ENCODE measurements at places on chromosomes 2 and 18.

DNA sequence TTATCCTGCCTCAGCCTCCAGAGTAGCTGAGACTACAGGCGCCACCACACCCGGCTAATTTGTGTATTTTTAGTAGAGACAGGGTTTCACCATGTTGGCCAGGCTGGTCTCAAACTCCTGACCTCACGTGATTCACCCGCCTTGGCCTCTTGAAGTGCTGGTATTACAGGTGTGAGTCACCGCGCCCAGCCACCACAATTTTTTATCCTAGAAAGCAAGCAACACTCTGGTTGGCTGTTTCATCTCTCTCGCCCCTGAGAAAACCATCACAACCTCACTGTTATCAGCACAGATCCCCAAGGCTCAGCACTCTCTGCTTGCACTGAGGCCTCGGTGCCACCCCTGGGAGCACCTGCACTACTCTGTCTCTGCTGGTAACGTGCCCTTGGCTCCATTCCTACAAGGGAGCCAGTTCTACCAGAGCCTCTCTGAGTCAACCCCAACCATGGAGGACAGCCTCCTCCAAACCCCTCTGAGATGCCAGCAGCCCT, 134.8 kb upstream of the AGAP1 start:
- no peak for DNase-seq

DNA sequence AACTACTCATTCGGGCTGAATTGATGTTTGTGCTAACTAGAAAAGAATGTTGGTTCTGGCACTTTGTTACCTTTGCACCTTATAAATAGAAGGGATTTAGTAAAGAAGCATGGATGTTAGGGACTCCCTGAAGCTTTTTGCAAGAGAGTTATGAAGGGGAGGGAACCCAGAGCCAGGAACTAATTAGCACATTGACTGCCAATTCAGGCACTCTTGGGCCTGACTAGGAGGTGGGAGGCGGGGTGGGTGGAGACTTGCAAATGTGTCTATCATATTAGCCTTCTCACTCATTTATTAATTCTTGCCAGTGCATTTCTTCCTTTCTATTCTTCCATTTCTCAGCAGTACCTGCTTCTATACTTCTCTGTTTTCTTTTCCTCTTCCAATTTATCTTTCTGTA, 1022.4 kb downstream of the TMEM182 start:
- no peak for DNase-seq

GRCh38 chr2:160491911-160492371, 1.7 kb downstream of the RBMS1 start:
- DNase-seq = no peak

- no peak for DNase-seq
Measured at GRCh38 chr18:51655327-51655698, 457.8 kb upstream of the MEX3C start.

DNA sequence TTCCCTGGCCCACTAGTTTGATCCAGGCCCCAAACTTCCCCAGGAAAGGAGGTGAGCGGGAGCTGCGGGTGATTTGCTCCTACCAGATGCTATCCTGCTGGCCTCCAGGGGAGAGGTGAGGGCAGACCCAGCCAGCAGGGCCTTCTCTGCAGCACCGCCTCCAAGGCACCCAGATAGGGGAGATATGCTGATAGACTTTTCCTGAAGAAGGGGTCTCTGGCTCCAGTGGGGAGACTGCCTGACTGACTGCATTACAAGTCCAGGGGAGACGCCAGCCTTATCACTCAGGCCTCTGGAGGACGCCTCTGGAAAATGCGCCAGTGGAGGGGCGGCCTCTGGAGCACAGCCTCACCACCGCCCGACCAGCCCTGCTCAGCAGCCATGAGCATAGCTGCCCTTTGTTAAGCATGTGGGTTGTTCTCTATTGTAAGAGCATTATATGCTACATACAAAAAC, 60.6 kb upstream of the SMAD7 start:
- DNase-seq = no peak

DNA sequence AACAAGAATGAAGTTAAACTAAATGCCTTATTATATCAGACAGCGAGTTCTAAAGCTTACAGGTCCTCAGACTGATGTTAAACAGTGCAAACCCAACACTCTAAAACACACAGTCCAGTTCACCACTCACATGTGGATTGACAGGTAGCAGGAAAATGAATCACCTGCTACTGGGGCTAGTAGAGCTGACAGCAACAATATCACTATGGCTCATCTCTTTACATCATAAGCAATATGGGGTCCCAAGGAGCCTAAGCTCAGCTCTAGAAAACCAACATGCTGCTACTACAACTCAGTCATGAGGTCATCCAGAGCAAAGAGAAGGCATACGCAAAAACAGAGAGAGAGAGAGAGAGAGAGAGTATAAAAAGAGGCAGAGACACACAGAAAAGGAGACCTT, 145.4 kb downstream of the NBAS start:
- DNase-seq = no peak

GRCh38 chr2:200155652-200156051, 150.8 kb upstream of the SPATS2L start:
- no peak for DNase-seq

DNA sequence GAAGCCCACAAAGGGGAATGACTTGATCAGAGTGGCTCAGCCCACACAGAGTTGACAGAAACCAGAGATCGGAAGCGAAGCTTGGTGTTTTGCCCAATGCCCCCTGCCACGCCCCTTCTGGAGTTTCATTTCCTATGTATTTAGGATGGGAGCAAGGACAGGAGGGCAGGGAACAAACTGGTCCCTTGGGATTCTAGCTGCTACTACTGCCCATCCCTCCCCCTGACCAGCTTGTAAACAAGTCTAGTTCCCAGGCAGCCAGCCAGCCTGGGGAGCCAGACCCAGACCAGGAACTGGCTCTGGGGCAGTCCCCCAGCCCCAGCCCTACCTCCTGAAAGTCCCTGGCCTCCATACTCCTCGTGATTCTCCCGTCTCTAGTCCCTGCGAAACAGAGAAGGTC, 8.3 kb downstream of the WNT6 start:
- no peak for DNase-seq

DNA sequence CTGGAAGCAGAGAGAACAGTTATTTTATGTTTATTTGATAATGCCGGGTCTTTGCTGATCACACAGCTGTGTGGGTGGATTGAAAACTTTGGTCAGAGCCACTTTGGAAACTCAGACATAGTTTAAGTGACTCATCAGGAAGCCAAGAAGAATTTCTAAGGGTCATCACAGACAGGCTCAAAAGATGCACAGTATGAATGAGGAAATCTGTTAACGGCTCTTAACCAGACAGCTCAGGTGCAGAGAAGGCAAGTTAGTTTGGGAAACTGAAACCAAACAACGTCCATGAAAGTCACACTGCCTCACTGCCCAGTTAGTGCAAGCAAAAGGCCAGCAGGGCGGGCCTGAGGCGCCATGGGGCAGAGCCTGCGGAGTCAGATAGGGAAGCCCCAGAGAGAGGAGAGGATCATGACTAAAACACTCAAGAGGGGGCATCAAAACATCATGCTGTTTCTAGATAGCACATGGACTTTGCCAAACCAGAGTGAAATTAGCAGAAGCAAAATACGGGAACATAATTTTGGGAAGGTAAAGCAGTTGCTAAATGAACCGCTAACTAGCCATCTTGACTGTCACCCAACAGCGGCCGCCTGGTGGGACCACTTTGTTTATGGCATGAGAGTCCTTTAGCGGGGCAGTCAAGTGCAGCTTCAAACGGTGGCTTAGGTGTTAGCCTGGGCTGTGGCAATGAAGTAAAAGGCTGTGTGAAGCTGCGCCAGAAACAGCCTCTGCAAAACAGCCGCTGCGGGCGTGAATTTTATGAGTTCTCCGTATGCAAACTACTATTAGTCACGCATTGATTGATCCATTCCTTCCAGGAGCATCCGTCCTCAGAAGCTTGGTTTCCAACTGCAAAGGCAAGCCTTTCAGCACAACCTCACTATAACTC, 101.2 kb downstream of the KCTD18 start:
- no peak for DNase-seq

GRCh38 chr18:51251625-51252024, 54.1 kb upstream of the MEX3C start:
- DNase-seq = no peak

GRCh38 chr18:56019908-56020307, 431.9 kb upstream of the TCF4 start:
- no peak for DNase-seq

DNA sequence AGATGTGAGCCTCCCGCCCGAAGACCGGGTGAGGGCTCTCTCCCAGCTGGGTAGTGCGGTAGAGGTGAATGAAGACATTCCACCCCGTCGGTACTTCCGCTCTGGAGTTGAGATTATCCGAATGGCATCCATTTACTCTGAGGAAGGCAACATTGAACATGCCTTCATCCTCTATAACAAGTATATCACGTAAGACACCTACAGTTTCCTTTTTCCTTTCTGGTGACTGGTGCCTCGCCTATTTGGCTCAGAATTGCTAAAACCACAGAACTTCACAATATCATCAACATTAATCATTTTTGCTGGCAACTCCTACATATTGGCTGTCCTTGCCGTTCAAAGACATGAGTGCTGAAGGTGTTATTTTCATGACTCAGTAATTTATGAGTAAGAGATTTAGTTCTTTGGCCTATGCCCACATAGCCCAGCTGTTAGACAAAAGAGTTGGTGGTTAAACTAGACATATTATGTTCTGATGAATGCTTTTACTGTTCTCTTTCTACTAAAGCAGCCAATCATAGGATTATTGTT, 2.2 kb downstream of the STAMBP start:
- DNase-seq = peak; percentile 54

- no peak for DNase-seq
Measured at GRCh38 chr2:24592441-24593100, 101.5 kb downstream of the NCOA1 start.

GRCh38 chr2:8835279-8835678, 2.1 kb downstream of the KIDINS220 start:
- no peak for DNase-seq

GRCh38 chr2:157603198-157603597, 25.5 kb downstream of the ACVR1C start:
- DNase-seq = no peak

DNA sequence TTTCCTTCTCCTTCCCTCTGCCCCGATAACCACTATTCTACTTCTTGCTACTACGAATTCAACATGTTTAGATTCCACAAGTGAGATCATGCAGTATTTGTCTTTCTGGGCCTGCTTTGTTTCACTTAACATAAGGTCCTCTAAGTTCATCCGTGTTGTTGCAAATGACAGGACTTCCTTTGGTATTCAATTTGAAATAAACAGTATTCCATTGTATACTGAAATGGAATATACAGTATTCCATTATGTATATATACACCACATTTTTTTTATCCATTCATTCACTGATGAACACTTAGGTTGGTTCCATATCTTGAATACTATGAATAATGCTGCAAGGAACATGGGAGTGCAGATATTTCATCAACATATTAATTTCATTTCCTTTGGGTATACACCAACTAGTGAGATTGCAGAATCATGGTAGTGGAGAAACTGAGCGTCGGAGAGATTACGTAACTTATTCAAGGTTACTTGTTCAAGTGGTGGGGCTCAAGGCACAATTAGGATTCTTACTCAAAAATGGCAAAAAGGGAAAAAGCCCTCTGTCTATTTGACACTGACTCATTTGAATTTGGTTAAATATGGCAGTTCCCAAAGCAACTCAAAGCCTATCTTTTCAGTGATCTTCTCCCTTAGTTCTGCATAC, 85.1 kb downstream of the CHN1 start:
- DNase-seq = no peak

- no peak for DNase-seq
Measured at GRCh38 chr2:127542231-127542630, 6.7 kb downstream of the MYO7B start.

GRCh38 chr18:62331581-62332356, 6.7 kb downstream of the TNFRSF11A start:
- DNase-seq = no peak

GRCh38 chr2:182509216-182509615, 82.4 kb upstream of the PDE1A start:
- no peak for DNase-seq

- DNase-seq = no peak
Measured at GRCh38 chr2:28085201-28085600, 194.7 kb downstream of the BABAM2 start.

GRCh38 chr2:212269005-212269404, 269.6 kb downstream of the ERBB4 start:
- no peak for DNase-seq

Data from activated T-cell treated with anti-CD3 and anti-CD28 coated beads, Interleukin-2, amount 50 U/mL, for 48 hours (primary cell).